ENCODE measurements at places on chromosomes 7 and 10. TPM values are rescaled to one million over a fixed set of nuclear protein-coding genes. Genes with fewer than 3 reads are reported as not detected.

GRCh38 chr7:82755705-82756551, 312.4 kb upstream of the CACNA2D1 start:
- DNase-seq, result no peak

PRSS37 gene
- not detected for total RNA-seq

DNA sequence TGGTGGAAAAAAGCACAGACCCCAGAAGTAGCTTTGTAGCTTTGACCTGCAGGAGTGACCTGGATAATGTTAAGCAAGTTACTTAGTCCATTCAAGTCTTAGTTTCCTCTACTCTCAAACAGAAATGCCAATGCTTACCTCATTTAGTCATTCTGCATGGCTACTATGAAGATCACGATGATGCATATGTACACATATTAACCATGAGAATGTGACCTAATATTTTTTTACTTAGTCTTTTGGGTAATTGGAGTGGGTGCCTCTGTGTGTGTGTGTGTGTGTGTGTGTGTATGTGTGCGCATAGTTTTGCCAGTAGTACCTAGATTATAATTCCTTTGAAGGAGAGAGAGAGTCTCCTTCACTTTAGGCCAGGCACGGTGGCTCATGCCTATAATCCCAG, 95.8 kb downstream of the NRP1 start:
- no peak for DNase-seq

DNA sequence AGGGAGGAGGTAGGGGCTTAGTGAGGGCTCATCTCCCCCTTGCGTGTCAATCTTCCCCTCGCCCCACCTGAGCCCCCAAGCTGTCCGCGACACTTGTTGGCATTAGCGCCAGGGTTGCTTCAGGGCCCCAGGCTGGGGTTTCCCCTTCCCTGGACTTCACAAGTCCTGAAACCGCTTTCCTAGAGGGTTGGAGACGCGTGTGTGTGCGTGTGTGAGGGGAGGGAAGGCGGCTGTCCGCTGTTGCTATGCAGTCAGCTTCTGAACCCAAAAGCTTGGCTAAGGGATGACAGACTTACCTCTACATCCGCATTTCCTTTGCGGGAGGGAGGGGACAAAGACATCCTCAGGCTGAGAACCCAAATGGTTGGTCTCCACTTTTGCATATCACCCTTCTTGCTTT, 803 bp downstream of the GOLGA7B start:
- DNase-seq, result no peak

DNA sequence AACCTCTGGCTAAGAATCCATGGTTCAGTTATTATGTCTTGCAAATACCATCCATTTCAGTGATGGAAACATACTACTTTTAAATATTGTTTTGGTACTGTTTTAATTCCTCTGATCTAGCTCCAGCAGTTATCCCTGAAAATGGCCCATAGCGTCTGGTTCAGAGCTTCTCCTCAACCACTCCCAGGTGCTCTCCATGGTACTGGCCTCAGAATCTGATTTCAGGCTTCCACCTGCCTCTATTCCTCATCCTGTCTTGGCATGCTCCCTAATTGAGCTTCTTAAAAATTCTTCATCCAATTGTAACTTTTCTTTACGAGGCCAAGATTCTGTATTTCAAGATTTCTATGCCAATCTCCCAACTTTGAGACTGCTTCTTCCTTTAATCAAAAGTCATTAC, 236.3 kb downstream of the HTR7 start:
- no peak for DNase-seq

CYP2C9 gene
- not detected for total RNA-seq

- DNase-seq, result peak; percentile 12
Observed at GRCh38 chr10:1074748-1075308, 18.6 kb downstream of the WDR37 start.

DNA sequence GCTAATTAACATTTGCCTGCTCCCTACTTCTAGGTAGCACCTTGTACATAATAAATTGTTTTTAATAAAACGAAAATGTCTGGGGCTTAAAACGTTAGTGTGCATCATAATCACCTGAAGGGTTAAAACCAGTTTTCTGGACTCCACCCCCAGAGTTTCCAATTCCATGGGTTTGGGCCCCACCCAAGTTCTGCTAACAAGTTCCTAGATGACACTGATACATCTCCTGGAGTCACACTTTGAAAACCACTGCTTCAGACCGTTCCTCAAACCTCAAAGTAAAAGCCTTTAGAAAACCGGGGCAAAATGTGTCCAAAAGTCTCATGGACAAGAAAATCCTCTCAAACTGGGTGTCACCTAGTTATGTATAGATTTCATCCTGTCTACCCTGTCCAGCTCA, 9.3 kb downstream of the OSBPL3 start:
- DNase-seq, result no peak

NANOS1 gene
- 7.5 TPM for total RNA-seq

GRCh38 chr7:156919132-156919713, 26.2 kb upstream of the LMBR1 start:
- no peak for DNase-seq

- no peak for DNase-seq
Observed at GRCh38 chr7:117126676-117127075, 173.4 kb downstream of the ST7 start.

NXPH1 gene
- total RNA-seq, result not detected

DNA sequence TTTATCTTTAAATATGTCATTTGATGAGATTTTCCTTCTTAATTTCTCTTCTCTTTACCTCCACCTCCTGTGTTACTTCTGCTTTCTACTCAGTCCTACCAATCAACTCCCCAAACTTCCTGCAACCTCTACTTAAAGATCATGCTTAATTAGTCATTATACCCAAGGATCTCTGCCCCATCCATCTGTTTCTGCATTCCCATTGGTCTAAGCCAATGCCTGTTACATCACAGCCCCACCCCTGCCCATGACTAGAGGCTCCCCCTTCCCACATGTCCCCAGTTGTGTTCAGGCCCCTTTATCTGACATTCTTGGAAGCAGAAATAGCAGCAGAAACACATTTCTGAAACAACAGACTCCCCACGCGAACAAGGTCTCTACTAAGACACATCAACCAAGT, 319.1 kb upstream of the NFE2L3 start:
- no peak for DNase-seq

C7orf57 gene
- total RNA-seq, result 0.29 TPM
